ENCODE measurements at places on chromosomes 6 and 20.

- no peak for DNase-seq
Measured at GRCh38 chr6:125046107-125046925, 84.1 kb downstream of the RNF217 start.

GRCh38 chr20:45153147-45153546 lies 21.6 kb upstream of the PI3 start:
- DNase-seq = no peak

DNA sequence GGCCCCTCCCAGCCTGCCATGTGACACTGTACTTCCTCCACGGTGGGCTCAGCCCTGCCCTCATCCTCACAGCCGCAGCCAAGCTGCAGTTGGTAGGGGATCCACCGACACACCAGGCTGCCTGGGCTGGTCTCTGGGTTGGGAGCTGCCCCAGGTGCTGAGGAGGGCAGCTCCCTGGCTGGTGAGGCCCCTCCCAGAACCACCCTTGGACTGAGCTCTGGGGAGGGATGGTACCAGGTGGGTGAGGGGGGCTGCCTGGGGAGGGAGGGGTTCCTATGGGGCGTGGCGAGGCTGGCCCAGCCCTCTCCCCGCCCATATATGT lies 185 bp upstream of the TNFRSF6B start:
- no peak for DNase-seq

GRCh38 chr20:45796337-45797065 lies 4.7 kb downstream of the DNTTIP1 start:
- DNase-seq = no peak

- no peak for DNase-seq
Measured at GRCh38 chr20:8209061-8209460, 77.0 kb downstream of the PLCB1 start.

DNA sequence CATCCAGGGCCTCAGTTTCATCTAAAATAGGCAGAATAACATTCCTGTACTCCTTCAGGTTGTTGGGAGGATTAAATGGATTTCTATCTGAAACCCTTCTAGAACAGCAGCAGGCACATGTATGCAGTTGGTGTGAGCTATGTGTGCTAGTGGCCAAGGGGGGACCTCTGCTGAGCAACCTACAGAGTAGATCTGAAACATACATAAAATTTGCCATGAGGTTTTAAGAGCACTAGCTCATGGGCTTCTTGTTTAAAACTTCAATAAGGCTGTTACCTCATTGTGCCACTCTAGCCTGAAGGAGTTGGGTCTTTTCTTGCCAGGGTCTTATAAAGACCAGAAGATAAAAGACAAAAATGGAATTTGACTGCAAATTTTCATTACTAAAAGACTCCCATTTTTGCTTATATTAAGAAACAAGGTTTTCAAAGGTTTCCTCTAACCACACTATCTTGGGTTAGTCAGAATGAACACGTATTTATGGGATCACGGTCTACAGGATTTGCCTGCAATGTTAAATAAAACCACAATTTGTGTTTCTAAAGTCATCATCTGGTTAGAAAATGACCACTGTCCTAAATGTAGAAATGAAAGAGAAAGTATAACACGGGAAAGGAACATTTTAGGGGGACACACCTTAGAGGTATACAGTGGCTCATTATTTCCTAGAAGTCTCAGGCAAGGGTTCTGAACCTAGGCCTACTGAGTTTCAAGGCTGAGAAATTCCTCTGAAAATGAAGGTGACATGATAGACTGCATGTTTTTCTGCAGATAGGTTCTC lies 144.9 kb upstream of the OLIG3 start:
- no peak for DNase-seq

GRCh38 chr20:3909952-3910366 lies 20.8 kb downstream of the PANK2 start:
- DNase-seq = no peak

DNA sequence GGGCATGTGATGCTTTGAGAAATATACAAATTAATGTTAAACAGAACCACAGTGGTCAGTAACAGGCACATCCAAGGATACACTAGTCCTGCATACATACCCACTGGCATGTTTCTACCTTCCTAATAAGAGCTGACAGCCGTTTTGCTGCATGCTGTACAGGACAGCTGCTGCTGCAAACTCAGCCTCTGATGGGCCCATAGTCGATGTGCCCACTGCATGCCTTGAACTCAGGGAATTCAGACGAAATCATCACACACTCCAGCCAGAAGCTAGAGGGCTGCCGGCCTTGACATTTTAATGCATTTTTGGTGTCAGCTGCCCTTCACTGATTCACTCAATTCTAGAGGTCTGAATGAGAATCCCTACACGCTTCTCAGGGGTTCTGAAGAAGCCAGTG lies 29.3 kb downstream of the FKBP1A start:
- no peak for DNase-seq

DNA sequence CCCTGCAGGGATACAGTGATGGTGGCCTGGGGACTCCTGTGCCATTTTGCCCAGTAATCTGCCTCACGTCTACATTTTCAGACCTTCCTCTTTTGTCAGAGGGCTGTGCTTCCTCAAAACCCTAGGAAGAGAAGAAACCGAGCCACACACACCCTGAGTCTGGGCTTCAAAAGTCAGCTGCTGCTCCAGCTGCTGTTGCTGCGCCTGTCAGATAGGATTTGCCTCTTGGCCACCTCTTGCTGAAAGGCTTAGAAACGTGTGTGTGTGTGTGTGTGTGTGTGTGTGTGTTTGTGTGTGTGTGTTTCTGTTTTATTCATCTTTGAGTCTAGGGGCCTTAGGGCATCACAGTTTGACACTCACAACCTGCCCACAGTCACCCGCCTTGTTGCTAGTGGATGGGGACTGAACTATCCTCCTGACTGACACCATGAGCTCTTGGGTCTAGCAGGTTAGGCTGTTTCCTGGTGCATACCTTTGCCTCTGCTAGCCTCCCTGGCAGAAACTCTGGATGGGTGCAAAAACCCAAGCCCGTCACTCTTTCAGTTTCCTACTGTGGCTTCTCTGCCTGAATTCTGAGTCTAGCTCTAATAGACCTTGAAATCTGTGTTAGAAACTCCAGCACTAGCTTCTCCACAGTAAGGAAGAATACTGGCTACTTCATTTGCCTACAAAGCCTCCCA lies 94.9 kb upstream of the CEP85L start:
- DNase-seq = no peak

DNA sequence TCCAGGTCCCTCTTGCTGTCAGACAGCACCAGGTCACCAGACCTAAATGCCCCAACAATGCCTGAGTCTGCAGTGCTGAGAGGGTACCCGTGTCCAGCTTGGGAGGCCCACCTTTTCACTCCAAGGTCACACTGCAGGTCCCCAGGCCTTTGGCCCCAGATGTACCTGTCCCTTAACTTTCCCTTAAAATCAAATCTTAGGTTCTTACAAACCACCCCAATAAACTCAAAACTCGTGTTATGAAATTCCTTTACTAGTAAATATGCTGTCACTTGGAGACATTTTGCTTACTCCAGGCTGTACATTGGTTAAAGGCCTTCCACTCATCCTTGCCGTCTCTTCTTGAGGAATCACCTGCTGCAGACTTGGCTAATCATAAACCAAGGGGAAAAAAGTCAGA lies 165.7 kb upstream of the RREB1 start:
- no peak for DNase-seq

DNA sequence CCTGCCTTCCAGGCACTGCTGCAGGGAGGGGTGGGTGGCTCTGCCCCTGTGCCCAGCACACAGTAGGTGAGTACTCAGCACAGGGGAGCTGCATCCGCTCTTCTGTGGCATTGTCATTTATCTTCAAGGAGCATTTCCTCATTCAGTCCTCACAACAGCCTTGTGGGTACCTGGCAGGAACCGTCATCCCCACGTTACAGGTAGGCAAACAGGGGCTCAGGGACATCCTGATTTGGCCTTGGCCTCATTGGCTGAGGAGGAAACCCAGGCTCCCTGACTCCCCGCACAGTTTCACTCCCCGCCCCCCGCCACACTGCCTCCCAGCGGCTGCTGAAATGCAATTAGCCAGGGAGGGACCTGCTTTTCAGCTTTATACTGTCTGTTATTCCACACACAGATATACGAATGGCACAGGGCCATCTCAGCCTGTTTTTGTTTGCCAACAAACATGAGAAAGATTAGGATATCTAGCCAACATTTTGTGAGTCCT lies 24.2 kb upstream of the PNPLA1 start:
- no peak for DNase-seq

All from NCI-H526 treated with DMSO at 0.1 percent for 48 hours (cell line).